ENCODE measurements at places on chromosomes 13 and 19.

DNA sequence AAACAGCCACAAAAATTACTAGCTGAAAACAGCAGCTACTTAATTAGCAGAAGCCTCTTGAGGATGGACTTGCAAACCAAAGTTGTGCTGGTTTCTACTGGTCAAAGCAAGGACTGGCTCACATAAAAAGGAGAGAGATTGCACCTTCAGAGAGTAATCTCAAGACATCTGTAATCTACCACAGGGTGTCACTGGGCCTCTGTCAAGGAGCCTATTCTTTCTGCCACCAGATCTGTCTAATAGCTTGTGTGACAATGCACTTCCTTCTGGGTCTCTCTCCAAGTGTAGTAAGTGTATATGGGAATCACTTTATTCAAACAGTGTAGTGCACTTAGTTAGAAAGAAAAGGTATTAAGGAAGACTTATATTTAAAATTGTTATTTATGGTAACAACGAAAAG is 24.4 kb upstream of the ZNF561 start:
- DNase-seq = no peak

- DNase-seq = no peak
Measured at GRCh38 chr13:93926425-93926824, 553.1 kb downstream of the DCT start.

- DNase-seq = no peak
Measured at GRCh38 chr13:47067306-47067705, 170.5 kb upstream of the HTR2A start.

GRCh38 chr13:76822698-76823267 is 63.4 kb downstream of the KCTD12 start:
- DNase-seq = no peak

DNA sequence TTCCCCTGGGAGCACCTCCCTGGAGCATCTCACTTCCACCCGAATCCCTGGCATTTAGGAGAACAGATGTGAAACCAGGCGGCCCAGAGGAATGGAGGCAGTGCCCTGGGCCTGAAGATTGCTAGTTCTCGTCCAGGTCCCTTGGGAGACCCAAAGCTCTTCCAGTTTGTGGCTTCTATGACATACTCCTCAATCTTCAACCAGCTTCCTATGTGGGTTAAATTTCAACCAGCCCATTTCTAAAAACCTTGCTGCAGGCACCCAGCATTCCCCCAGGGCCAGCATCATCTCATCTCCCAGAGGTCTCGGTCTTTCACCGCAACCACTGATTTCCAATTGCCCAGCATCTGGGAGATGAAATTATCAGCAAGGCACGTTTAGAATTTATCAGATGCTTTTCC is 46.0 kb upstream of the STK24 start:
- no peak for DNase-seq

DNA sequence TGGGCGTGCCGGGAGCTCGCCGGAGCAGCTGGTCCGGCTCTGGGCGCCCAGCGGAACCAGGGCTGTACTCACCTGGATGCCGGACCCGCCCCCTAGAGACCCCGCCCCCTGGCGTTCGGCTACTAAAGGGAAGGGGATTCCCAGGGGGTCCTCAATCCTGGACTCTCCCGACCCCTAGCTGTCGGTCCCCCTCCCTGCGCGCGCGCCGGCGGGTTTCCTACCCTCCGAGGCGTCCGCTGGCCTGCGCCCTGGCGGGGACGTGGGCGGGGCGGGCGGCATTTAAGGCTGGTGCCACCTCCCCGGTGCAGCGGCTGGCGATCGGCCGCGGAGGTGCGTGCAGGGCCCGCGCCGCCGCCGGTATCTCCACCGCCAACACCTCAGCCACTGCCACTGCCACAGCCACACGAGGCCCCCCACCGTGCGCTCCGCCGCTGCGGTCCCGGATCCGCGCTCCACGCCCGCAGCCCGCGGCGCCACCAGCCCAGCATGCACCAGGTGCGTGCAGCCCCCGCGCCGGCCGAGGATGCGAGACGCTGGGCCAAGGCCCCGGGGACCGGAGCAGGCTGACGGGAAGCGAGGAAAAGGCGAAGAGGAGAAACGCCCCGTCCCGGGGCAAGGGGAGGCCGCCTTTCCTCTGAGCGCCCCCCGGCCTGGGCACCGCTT is at the start of gene ATP12A:
TSS of gene ATP12A (plus strand) at position 151 of the 663 bp plus-strand sequence. CDS start at position 487, 336 bp downstream.
- DNase-seq = peak; percentile 53

DNA sequence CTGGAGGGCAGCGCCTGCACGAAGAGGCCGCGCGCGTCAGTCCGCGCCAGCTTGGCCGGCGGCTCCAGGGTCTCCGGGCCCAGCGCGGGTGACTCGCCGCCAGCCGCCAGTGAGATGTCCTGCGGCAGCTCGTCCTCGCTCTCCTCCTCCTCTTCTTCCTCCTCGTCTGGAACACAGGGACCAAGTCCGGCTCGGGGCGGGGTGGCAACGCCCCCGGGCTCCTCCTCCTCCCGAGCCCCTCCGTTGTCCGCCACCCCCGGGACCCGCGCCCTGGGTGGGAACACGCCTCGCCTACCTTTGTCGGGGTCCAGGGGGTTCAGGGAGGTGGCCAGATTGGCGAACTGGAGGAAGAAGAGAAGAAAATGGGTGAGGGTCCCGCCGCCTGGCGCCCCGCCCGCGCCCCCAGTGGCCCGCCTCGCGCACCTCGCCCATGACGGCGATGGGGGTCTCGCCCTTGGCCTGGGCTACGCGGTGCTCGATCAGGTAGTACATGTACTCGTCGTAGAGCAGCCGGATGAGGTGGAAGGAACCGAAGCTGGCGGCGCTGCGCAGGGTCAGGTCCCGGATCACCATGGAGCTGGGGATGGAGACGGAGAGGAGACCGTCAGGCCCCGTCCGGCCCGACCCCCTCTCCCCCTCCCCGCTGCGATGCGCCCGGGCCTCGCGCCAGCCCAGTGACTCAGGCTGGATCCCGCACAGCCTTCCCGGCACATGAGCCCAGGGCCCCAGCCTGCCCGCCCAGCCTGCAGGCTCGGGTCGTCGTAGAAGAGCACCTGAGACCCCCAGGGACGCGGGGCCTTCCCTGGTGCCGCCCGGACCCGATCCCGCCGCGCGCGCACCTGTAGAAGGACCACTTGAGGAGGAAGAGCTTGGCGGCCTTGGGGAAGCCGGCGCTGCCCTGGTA is 10.6 kb downstream of the DCAF15 start:
- no peak for DNase-seq

DNA sequence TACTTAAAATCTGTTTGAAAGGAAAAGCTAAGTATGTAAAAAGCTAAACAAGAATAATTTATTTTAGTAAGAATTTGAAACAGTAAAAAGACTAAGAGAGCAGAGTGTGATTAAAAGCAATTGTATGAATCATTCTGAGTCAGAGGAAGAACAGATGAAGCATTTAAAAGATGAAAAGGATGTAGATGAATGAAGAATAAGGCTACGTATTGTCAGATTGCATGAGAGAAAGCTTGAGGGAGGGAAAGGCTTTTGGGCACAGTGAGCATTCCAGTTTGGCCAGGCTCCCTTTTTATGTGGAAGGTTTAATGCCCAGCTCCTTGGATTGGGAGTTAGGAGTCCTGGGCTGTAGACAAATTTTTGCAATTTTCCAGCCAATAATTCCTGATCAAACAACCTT is 117.7 kb downstream of the FREM2 start:
- no peak for DNase-seq

GRCh38 chr13:51066091-51066831 is 44.8 kb downstream of the C13orf42 start:
- DNase-seq = no peak

DNA sequence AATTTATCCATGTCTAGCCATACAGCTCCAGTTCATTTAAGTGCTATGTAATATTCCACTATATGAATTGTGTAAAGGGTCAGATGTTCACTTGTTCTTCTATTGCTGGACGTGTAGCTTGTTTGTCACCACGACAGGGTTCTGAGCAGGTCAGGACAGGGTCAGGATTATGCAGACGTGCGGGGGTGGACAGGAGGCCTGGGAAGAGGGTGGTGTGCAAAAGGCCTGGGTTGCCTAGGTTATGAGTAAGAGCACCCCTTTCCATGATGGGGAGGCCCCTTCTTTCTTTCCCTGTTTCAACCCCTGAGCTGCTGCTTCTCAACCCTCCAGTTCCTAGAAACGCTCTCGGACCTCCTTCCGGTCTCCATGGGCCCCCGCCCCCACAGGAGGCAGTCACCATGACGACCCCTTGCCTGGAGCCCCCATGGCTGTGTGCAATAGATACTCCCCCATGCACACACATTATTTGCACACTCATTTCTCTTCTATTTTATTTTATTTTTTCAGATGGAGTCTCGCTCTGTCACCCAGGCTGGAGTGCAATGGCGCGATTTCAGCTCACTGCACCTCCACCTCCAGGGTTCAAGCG is 2.0 kb downstream of the EXOC3L2 start:
- no peak for DNase-seq

DNA sequence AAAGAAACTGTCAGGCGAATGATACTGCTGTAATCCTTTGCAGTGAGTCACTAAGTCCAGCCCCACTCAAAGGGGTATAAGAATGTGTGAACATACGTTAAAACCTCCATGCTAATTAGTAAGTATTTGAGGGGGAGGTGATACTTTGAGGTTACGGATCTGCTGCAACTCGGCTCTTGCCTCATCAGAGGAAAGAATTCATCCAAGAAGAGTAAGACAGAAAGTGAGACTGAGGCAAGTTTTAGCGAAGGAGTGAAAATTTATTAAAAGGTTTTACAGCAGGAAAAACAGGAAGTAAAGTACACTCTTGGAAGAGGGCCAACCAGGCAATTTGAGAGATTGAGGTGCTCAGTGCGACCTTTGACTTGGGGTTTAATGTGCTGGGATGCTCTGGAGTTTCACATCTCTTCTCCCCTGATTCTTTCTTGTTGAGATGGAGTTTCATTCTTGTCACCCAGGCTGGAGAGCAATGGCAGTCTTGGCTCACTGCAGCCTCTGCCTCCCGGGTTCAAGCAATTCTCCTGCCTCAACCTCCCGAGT is 9.8 kb downstream of the CLEC4M start:
- DNase-seq = peak; percentile 43

DNA sequence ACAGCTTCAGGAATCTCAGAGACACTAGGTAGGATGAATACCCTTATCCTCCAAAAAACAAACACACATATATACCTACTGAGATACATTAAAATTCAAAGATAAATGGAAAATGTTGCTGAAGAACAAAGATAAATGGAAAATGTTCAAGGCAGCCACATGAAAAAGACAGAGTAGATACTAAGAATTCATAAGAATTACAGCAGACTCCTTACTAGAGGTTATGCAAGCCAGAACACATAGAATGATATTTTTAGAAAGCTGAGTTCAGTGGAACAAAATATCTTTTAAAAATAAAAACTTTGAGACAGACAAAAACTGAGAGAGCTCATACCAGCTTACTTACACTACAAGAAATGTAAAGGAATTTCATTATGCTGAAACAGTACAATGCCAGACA is 35.6 kb downstream of the UCHL3 start:
- DNase-seq = no peak

- DNase-seq = peak; percentile 40
Measured at GRCh38 chr13:100542826-100543156, 45.8 kb downstream of the GGACT start.

- no peak for DNase-seq
Measured at GRCh38 chr19:49631014-49631588, 8.8 kb downstream of the RRAS start.

- no peak for DNase-seq
Measured at GRCh38 chr19:45935267-45935666, 20.7 kb upstream of the NANOS2 start.

DNA sequence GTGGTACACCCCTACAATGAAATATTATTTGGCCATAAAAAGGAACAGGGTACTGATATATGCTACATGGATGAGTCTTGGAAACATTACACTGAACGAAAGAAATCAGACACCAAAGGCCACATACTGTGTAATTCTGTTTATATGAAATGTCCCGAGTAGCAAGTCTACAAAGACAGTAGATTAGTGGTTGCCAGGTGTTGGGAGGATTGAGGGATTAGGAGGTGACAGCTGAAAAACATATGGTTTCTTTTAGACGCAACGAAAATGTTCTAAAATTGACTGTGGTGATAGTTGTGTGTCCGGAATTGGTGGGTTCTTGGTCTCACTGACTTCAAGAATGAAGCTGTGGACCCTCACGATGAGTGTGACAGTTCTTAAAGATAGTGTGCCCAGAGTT is 35.1 kb downstream of the IL17D start:
- DNase-seq = no peak

GRCh38 chr19:45767410-45767880 is 1.6 kb downstream of the SIX5 start:
- DNase-seq = no peak

GRCh38 chr13:98976941-98977340 is 923 bp downstream of the DOCK9 start:
- no peak for DNase-seq

DNA sequence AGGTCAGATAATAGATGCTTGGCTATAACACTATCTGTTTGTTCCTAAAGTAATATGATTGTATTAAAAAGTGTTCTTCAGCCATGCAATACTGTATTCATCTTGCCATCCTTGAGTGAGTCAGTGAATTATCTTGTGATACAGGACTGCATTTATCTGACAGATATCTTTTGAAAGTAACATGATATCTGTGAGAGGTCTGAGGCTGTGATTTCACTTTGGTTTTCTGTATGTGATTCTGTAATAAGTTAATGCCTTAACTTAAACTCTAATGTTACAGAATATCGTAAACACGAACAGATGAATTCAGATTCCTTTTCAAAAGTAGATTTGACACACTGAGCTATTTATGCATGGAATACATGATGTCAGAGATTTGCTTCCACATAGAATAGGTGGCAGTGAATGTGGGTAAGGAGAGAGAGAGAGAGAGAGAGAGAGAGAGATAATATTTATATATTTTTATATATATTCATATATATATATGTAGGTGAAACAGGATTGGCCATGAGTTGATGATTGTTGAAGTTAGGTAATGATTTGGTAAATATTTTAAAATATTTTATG is 97.9 kb upstream of the RNF113B start:
- DNase-seq = no peak

DNA sequence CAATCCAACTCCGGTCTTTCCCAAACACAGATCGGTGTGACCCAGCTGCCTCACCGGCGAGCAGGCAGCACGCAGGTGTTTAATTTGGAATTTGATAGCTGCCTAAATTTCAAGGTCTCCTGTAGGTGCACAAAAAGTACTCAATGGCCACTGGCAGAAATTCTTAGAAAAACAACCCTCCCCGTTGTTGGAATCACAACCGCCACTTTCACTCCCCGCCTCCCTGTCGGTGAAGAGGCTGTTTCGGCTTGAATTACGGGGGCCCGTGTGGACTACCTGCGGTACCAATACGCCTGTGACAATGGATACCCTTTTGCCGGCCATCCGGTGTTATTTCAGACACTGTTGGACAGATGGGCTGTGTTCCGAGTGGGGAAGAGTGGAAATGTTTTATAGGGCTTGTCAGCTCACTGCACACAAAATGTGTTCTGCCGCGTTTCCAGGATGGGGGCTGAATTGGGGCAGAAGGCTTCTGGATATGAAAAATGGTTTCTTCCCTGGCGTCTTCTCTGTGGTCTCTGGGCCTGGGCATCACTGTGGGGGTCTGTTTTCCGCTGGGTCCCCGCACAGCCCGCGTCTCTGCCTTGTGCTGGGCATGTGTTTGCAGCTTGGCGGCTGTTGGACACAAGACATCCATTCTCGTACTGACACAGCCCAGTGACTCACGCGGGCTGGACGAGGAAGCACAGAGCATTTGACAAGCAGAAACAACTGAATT is 45.4 kb downstream of the ZIC5 start:
- no peak for DNase-seq

Data from activated CD8-positive, alpha-beta memory T cell treated with anti-CD3 and anti-CD28 coated beads, Interleukin-2, amount 10 ng/mL, durations not matched to agents 7 days and 5 days (primary cell).